8988T (cell line): ENCODE measurements at places on chromosomes 2 and 18.

- DNase-seq: no peak
These were observed 186.1 kb upstream of the RBMS1 start for GRCh38 chr2:160679686-160680085.

GRCh38 chr18:67634631-67635338 is 118.3 kb upstream of the DSEL start:
- no peak for DNase-seq

- DNase-seq: no peak
These were observed 41.6 kb downstream of the DHRS9 start for GRCh38 chr2:169110916-169111315.

DNA sequence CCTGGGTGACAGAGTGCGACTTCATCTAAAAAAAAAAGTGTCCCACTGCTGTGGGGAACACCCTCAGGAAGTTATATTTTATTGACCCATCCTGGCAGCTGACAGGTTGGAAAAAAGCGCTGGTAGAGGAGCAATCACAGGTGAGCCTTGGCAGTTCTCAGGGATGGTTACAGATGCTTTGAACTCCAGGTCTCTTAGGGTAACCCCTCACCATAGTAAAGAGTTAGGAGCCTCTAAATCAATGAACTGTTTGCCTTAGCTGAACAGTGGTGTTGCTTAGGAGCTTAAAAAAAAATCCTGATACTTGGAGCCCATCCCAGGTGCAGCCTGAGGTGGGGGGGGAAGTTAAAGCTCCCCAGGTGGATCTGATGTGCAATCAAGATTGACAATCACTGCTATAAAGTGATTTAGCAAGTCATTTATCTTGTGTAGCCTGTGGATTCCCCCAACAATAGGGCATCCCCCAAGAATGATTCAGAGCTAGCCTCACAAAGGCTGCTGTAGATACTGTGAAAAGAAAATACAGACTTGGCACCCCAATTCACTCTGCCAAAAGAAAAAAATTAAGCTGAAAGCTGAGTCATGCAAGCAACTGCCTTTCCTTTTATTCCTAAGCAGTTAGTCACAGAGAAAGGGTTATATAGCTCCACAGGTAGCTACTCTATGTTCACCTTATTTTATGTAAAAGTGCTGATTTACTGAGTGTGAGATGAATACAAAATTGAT is 14.8 kb downstream of the SLC16A14 start:
- DNase-seq: no peak

- no peak for DNase-seq
These were observed 207.1 kb upstream of the KYNU start for GRCh38 chr2:142670362-142670761.

GRCh38 chr18:79713341-79713740 is 33.7 kb downstream of the CTDP1 start:
- no peak for DNase-seq

- no peak for DNase-seq
These were observed 390.7 kb downstream of the METTL4 start for GRCh38 chr18:2180586-2180985.

GRCh38 chr2:207385903-207386302 is 143.9 kb upstream of the CREB1 start:
- DNase-seq: no peak

DNA sequence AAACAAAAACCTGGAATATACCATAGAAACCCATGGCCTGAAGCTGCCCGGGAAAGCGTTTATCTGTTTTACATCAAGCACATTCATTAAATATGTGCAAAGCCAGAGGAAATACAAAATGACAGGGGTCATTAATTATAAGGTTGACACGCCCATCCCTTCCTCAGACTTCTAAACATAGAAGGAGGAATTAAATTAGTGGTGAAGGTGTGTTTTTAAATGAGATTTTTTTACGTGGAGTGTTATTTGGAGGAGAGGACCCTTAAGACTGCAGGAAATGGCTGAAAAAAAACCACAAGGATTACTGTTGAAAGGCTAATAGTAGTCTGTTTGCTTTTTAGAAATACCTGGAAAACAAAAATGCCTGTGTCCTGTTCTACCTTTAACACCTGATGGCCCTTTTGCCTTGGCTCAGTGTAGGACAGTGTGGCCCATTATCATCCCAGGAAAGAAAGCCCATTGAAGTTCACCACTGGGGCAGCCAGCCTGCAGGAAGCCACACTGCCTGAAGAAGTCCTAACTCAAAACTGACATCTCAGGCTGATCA is 123.2 kb downstream of the EPHA4 start:
- no peak for DNase-seq

DNA sequence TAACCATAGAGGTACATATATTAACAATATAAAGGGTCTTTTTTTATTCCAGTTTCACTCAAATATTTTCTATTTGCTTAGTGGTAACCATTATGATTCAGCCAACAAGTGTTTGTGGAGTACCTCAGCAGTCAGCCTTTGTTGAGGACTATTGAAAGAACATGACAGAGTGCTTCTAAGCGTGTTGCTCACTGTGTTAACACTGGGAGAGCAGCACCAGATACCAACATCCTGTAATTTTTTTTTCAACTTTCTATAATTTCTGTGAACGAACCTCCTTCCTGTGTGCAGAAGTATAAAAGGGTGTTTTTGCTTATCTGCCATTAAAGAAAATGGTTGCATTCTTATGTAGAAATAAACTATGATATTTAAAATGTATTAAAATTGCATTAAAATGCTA is 239.0 kb downstream of the PHLPP1 start:
- no peak for DNase-seq

- DNase-seq: no peak
These were observed 252.1 kb downstream of the TSN start for GRCh38 chr2:122007577-122007976.

- no peak for DNase-seq
These were observed 65.8 kb downstream of the ALMS1 start for GRCh38 chr2:73451263-73451972.

GRCh38 chr2:149877913-149878312 is 290.3 kb upstream of the MMADHC start:
- DNase-seq: no peak

GRCh38 chr2:151902829-151903228 is 74.6 kb upstream of the ARL5A start:
- no peak for DNase-seq
